ENCODE measurements at places on chromosomes 2 and 18. TPM values are rescaled to one million over a fixed set of nuclear protein-coding genes. Genes with fewer than 3 reads are reported as not detected.

Gene HOXD10
- total RNA-seq = 2.6 TPM

Gene ACVR1
- 32.1 TPM for total RNA-seq

Gene NEU2
- not detected for total RNA-seq

Gene CNOT9
- total RNA-seq = 47.8 TPM

Gene ZNF892
- total RNA-seq = 4.2 TPM

Gene CNDP1
- 0.72 TPM for total RNA-seq

Gene CCDC148
- total RNA-seq = 1.3 TPM

Gene FAM124B
- 6.4 TPM for total RNA-seq

Gene DPP10
- 7.0 TPM for total RNA-seq

Gene CARF
- total RNA-seq = 30.9 TPM

Gene MTA3
- 120 TPM for total RNA-seq
